ENCODE measurements at places on chromosomes 2 and 18.

- no peak for DNase-seq
These were observed 106.6 kb upstream of the ID2 start for GRCh38 chr2:8575038-8575833.

DNA sequence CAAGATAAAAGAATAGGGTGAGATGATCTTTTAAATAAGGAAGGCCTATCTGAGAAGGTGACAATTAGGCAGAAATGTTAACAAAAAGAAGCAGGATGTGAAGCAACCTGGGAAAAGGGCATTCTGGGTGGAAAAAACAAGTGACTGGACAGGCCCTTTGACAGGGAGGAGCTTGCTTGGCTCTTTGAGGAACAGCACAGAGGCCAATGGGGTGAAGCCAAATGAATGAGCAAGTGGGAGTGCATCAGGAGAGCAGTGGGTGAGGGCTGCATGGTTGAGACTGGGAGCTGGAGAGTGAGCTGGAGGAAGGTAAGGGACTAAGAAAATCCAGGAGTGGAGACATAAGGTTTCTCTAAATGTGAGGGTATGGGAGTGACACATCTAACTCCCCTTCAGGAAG is 126.9 kb downstream of the TDRD15 start:
- no peak for DNase-seq

DNA sequence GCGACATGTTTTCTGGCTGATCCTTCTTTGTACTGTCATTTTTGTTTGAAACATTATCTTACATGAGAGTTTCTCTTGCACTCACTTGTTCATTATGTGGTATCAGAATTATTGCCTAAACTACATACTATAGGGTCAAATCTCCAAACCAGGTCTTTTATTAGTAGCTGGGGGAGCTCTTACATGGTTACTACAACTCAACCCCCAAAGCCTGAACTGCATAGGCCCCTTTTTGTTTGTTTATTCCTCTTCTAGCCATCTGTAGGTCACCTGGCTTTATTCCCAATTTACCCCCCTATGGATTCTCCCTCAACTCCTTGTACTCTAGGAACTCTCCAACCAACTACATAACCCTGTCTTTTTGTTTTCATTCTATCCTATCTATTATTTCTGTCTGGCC is 46.7 kb downstream of the PUM2 start:
- DNase-seq = no peak

- DNase-seq = no peak
These were observed 123.9 kb upstream of the SLC1A4 start for GRCh38 chr2:64865073-64865830.

- no peak for DNase-seq
These were observed 322.1 kb downstream of the HRH4 start for GRCh38 chr18:24782566-24782965.

DNA sequence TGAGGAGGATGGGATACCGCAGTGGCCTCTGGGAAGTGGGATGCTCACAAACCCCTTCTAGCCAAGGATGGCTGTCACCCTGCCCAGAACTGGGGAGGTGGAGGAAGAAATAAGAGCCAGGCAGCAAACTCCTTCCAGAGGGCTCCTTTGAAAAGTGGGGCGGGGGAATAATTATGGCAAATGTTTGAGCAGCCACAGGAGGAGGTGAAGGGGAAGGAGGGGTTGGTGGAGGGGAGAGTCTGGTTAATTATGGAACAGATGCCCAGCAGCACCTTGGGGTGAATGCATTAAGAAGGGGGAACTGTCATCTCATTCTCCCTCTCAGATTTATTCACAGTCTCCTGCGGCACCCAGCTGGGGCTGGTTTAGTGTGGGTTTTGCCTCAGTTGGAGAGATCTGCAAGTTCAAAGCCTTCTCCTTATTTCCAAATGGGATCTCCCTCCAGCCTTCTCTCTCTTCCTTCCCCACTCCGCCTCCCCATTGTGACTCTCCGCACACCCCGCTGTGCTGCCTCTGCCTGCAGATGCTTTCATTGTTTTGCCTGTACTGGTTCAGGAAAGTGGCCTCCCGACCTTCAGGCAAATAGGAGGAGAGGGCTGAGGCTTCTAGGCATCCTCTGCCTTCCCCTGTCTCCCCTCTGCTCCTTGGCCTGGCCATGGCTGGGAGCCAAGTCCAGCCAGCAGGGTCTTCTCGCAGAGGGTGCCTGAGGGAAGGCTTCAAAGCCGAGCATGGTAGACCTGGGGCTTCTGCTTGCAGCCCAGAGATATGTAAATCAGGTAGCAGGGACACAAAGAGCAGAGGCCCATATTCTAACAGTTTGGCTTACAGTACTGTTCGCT is 457.2 kb upstream of the MEX3C start:
- no peak for DNase-seq

- no peak for DNase-seq
These were observed 779.9 kb upstream of the CNTNAP5 start for GRCh38 chr2:123245156-123245555.

DNA sequence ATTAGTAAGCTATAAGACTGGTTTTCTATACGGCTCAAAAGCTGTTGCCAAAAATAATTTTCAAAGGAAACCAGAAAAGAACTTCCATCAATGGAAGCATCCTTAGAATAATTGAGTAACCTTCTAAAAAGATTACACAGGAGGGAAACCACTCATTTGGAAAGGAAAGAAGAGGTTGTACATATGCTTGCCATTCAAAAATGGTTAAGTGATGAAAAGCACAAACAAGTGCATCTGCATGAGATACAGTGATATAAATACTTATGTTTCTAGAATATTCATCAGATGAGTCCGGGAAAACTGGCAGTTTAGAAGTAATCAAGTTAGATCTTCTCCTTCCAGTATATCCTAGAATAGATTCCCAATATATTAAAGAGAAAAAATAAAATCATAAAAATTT is 20.1 kb upstream of the SMAD2 start:
- no peak for DNase-seq

DNA sequence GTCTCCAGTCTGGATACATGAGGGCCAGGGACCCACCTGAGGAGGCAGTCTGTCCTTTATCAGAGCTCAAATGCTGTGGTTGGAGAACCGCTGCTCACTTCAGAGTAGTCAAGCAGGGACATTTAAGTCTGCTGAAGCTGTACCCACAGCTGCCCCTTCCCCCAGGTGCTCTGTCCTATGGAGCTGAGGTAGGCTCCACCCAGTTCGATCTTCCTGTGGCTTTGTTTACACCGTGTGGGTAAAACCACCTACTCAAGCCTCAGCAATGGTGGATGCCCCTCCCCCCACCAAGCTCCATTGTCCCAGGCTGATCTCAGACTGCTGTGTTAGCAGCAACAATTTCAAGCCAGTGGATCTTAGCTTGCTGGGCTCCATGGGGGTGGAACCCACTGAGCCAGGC is 731.4 kb upstream of the HS6ST1 start:
- DNase-seq = no peak

GRCh38 chr2:219713110-219713509 is 85.7 kb downstream of the SLC4A3 start:
- no peak for DNase-seq

DNA sequence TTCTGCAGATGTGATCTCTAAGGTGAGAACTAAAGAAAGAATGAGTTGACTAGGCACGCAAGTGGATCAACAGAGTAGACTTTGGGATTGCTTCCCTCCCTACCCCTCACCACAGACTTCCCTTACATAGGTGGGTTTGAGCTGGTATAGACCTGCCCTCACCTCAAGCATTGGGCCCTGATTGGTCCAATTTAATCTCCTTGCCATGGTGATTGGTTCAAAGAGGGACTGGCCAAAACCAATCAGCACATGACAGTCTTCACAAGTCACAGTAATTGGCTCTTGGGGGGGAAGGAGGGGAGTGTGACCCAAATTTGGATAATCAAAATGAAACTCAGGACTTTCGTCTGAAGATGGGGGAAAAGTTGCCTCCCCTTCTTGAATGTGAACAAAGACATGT is 36.6 kb upstream of the LNPK start:
- DNase-seq = no peak

DNA sequence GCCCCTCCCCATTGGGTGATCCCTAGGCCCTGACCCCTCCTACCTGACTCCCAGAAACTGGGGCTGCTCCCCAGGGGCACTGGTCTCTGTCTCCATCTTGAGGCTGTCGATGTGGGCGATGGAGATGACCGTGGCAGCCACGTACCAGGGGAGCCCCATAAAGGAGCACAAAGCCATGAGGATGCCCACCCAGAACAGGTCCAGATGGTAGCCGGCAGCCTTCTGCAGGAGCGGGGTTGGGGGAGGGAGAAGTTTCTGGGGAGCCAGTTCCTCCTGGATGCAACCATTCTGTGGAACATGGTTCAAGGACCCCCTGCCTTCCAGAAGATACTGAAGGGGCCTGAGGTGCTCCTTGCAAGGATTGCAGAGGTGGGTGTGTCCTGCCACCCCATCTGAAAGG is 34.0 kb downstream of the MTHFD2 start:
- no peak for DNase-seq

DNA sequence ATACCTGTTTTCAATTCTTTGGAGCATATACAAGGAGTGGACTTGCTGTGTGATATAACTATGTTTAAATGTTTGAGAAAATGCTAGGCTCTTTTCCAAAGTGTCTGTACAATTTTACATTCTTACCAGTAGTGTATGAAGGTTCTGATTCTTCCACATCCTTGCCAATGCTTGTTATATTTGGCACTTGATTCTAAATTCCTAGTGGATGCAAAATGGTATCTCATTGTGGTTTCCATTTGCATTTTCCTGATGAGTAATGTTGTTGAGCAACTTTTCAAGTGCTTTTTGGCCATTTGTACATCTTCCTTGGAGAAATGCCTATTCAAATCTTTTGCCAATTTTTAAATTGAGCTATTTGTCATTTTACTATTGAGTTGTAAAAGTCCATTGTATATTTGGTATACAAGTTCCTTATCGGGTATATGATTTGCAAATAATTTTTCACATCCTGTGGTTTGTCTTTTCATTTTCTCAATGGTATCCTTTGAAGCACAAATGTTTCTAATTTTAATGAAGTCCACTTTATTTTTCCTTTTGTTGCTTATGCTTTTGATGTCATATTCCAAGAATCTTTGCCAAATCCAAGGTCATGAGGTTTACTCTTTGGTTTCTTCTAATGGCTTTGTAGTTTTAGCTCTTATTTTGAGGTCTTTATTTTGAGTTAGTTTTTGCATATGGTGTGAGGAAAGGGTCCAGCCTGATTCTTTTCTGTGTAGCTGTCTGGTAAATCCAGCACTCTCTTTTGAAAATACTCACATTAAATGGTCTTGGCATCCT is 33.2 kb upstream of the CWC22 start:
- no peak for DNase-seq

DNA sequence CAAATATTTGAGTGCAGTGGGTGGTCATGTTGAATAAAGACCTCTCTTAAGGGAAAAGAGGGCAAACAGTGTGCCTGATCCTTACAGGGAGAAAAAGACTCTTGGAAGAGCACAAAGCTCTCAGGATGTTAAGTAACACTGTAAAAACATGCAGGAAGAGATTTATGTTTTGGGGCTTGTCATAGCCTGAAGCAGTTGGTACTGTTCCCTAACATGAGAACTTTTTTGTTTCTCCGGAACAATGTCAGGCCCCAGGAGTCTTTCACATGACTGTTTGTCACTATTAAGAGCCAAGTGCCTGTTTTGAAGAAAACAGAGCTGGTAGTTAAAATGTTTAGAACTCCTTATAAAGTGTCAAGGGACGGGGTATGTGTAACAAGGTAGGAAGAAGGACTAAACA is 83.7 kb upstream of the B3GNT2 start:
- no peak for DNase-seq

DNA sequence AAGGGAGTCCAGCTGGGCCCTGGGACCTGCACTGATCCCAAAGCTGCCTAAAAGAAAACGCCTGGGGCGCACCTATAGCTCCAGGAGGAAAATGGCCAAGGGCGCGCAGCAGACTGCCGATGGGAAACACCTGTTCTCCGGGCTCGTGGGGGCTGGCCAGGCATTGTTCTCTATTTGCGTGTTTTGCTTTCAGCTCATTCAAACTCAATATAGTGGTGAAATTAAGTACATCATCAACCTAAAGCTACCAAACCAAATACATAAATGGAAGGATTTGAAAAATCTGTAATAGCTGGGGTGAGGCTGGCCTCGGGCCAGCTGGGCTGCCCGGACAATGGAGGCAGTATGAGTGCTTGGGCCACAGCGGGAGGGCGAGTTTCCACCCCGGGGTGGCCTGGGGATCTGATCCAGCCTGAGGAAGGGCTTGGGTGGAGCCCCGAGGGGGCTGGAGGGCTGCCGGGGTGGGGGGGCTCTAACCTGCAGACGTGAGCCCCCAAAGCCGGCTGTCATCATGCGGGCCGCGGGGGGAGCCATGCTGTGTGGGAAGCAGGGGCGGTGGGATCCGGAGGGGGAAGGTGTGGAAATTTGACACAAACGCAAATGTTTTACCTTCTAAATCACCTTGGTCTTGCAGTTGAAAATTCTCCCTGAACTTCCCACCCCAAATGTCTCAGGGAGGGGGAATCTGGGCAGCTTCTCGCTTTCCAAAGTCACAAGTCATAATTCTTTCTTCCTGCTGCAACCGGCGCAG is 77.6 kb downstream of the ASB1 start:
- no peak for DNase-seq

DNA sequence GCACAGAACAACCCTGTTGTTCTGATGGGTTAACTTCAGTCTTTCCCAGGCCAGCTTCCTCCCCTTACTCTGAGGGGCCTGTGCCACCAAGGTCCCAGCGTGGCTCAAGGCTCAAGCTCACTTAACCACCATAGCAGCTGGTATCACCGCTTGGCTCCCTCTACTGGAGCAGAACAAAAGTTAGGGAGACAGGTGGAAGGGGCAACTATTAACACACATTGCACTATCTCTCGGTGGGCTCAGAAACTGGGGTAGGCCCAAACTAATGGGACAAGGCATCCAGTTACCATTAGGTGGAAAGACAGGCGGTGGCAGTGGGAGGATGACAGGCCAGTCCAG is 88.7 kb upstream of the ATL2 start:
- DNase-seq = no peak

DNA sequence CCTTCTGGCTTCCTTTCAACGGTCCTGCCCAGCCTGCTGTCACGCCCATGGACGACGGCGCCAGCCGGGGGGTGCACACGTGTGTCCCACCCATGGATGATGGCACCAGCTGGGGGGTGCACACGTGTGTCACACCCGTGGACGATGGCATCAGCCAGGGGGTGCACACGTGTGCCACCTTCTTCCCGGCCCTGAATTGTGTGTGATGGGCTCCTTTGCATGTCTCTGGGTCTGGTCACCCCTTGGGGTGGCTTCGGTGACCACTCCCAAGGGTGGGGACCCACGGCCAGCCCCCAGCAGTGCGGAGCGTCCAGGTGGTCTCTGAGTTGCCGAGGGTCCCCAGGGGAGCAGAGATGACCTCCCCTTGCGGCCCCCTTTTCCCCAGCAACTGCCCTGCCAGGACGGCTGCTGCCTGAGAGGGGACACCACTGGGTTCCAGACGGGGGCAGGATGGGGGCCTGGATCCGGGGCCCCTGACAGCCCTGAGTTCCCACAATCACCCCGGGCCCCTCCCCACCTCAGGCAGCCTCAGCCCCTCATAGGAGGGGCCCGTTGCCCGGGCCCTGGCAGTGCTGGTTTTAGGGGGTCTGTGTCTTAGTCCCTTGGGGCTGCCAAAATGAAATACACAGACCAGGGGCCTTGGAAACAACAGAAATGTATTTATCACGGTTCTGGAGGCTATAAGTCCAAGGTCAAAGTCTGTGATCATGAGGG is 9.4 kb downstream of the NEU4 start:
- no peak for DNase-seq

Data from stimulated activated CD4-positive, alpha-beta T cell treated with anti-CD3 and anti-CD28 coated beads, Interleukin-1b, Interleukin-23, amount 100 ng/mL, for 24 hours (primary cell).